Stimulated activated CD4-positive, alpha-beta T cell treated with anti-CD3 and anti-CD28 coated beads, Interleukin-15, amount 100 ng/mL, for 1 hour (primary cell): ENCODE measurements at places on chromosomes 13 and 19.

GRCh38 chr19:46902402-46902766, 41.6 kb downstream of the ARHGAP35 start:
- DNase-seq = no peak

GRCh38 chr13:37360556-37360955, 238.0 kb downstream of the POSTN start:
- no peak for DNase-seq

DNA sequence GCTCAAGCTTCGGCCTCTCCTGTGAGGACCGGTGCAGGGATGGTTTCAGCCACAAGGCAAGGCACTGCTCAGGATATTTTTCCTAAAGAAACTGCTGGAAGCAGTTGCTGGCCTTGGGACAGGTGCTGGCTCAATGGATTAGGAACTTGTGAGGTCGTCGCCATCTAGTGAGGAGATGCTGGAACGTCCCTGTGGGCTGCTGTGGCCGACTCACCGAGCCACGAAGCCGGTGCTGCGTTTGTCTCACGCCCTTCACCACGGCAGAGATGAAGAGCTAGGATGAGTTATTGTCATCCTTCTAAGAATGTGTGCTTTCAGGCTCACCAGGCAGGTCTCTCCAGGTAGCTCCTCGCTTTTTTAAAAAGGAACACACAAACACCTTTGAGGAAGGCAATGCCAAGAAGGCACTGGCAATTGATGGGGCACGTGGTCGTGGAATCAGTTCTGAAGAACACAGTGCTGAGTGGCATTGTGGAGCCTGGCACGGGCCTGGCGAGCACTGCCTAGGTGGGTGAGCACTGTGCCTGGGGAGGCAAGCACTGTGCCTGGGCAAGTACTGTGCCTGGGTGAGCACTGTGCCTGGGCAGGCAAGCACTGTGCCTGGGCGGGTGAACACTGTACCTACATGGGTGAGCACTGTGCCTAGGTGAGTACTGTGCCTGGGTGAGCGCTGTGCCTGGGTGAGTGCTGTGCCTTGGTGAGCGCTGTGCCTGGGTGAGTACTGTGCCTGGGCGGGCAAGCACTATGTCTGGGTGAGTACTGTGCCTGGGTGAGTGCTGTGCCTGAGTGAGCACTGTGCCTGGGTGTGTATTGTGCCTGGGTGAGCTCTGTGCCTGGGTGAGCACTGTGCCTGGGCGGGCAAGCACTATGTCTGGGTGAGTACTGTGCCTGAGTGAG, 140.4 kb downstream of the TEX29 start:
- no peak for DNase-seq

- DNase-seq = no peak
Measured at GRCh38 chr13:110684388-110685056, 21.4 kb downstream of the CARS2 start.

GRCh38 chr13:31947105-31947504, 84.5 kb upstream of the FRY start:
- DNase-seq = no peak

- DNase-seq = no peak
Measured at GRCh38 chr19:46783670-46784069, 4.7 kb downstream of the SLC1A5 start.

DNA sequence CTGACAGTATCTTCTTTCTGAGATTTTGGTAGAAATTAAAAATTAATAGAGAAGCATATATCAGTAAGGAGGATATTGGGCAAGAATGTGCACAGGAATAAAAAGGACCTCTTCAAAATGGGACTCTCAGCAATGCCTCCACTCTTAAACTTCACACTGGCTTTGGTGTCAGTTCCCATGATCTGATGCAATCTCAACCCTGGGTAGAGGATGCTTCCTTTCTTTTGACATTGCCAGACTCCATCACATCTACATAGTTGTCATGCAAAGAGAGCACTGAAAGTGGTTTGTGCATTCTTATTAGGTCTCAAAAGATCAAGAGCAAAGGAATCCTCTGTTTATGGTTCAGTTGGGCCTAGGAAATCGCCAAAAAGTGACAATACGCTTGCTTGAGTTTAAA, 26.3 kb downstream of the STARD13 start:
- no peak for DNase-seq

DNA sequence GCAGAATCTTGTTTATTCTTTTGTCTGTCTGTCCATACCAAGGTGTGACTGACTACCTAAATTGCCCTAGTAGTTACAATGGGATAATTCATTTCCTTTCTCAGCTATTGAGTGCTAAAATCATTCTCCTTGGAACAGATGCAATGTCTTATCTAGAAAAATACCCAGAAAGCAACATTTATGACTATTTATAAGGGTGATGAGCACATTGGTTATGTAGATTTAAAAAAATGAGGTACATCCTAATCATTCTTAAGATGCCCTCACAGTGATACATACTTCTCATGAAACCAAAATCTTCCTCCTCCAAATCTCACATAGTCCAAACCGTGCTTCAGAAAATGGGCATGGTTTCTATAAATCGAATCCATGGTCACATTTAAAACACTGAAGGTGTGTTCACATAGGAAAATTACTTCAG, 11.6 kb upstream of the UBE2L5 start:
- DNase-seq = no peak

DNA sequence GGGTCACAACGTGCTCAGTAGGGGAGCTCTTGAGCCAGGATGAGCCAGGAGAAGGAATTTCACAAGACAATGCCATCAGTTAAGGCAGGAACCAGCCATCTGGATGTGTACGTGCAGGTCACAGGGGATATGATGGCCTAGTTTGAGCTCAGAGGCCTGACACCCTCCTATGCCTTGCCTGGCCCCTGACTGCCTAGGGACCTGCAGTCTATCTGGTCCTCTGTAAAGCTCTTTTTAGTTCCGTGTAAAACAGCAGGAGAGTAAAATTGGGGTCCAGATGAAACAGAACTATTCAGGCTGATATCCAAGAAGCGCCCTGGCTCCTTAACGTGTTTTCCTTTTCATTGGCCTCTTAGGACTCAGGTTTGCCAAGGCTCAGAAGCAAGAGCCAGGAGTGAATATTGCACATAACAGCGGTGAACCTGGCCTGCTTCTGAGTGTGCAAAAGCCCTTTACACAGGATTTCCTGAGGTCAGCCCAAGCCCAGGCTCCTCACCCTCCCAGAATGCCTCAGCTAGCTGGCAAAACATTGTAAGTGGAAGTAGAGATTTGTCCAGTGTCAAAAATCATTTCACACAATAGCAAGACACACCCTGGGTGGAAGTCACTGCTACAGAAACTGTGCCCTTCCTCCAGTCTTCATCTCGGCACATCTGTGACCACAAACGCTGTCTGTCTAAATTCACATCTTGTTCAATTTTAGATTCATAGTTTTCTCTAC, 777.2 kb downstream of the UQCRFS1 start:
- DNase-seq = no peak

GRCh38 chr19:9819596-9819909, 674 bp upstream of the FBXL12 start:
- no peak for DNase-seq

DNA sequence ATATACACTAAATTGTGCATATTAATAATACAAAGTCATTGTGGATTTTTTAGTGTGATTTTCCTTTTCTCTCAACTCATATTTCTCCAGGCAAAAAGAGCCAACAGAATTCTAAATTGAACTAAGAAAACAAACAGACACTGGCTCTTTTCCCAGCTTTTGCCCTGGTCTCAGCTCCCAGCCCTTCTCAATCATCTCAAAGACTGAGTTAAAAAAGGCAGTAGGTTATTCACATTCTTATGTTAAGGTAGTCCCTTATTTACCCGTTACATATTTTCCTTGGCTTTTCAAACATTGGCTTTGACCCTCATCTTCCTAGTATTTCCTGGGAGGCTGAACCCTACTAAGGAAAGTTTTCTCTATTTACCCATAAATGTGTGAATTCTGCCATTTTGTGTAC, 753.6 kb downstream of the LIG4 start:
- no peak for DNase-seq

GRCh38 chr19:4914736-4915501, 5.6 kb downstream of the UHRF1 start:
- DNase-seq = peak; percentile 50

GRCh38 chr13:102141625-102142472, 260.0 kb downstream of the FGF14 start:
- DNase-seq = no peak

DNA sequence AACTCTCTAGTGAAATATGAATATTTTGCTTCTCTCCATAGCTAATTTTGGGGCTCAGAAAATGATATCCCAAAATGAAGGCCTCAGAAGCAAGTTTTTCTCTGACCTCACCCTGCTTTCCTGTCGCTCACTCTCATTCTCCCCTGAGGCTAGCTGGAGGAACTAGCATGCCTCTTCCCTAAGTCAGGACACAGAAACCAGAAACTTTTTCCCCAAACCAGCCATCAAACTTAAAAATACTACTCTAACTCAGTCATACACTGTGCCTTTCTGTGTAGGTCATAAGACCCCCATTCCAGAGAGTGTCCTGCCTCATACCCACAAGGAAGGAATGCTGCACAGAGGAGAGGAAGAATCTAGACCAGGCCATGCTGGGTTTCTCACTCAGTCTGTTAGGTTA, 329.6 kb downstream of the PCDH20 start:
- DNase-seq = no peak

GRCh38 chr19:10499550-10500246, 3.5 kb downstream of the KEAP1 start:
- no peak for DNase-seq
